ENCODE measurements at places on chromosomes 3 and 15.

DNA sequence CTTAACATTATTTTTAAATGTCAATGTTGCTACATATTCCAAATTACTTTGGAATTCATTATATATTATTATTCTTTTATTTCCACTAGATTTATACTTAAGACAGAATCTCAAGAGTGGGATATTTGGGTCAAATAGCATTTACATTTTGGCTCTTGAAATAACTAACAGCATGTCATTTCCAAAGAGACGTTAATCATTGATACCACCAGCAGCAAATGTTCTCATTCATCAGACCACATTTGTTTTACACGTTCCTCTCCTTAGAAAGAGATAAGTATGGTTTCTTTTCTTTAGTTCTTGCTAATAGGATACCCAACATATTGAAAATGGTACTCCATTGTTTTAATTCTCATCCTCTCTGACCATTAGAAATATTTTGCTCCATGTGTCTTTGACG is 229.8 kb downstream of the LPP start:
- DNase-seq: no peak

GRCh38 chr3:17830788-17831187 is 88.4 kb upstream of the TBC1D5 start:
- DNase-seq: no peak

DNA sequence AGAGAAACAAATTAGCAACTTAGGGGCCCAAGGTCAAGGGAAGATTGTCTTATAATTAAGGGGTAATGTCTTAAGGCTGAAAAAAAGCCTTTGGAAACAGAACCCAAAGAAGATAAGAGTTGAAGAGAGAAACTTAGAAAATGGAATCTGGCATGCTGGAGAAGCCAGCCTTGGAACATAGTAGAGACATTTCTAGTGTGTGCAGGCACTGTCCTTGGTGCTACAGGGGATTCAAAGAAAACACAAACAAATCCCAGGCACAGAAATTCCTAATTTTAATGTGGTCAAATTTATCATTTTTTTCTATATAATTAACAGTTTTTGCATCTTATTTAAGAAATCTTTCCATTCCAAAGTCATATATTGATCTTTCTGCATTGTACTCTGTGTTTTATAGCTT is 89.4 kb downstream of the NR1D2 start:
- no peak for DNase-seq

GRCh38 chr3:47057212-47057671 is 77.8 kb downstream of the NBEAL2 start:
- no peak for DNase-seq

DNA sequence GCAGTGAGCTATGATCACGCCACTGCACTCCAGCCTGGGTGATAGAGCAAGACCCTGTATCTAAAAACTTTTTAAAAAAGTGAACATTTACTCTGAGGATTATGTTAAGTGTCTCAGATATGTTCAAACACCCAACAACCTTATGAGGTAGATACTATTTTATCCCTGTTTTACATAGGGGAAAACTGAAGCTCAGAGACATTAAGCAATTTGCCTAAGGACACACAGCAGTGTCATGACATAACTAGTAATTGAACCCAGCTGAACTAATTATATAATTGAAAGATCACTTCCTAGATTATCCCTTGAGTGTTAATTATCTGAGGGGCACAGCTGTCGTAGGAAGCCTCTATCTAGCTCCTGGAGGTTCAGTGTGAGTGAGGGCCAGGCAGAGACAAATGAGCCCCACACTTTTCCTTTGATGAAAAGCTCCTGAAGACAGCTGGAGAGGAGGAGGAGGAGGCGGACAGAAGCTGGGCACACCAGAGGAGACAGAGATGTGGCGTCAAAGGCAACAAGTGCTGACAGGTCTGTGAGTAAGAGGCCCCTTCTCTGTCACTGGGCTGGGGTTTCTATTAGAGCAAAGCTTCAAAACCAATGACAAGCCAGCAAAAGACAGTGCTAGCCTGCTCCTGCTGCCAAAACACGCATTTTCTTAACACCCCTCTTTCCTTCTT is 20.5 kb downstream of the TRH start:
- DNase-seq: no peak

Measured in esophagus muscularis mucosa (tissue), 4 donors.